ENCODE measurements at places on chromosomes 2 and 18.

DNA sequence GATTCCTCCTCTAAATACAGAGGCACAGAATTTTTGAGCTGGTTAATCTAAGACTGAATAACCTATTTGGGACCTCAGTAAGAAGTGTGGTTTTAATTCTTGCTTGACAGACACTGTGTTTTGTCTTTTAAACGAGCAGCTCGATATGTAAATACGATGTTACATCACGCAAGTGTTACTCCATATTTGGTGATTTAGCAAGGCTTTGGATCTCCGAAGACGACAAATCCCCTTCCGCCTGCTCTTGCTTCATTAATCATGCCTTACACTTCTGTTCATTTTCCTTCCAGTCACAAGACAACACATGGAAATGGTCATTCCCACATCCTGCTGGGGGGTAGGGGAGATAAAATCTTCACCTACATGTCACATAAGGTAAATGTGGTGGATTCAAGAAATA is 9.4 kb downstream of the BCL11A start:
- DNase-seq, result peak; percentile 93

DNA sequence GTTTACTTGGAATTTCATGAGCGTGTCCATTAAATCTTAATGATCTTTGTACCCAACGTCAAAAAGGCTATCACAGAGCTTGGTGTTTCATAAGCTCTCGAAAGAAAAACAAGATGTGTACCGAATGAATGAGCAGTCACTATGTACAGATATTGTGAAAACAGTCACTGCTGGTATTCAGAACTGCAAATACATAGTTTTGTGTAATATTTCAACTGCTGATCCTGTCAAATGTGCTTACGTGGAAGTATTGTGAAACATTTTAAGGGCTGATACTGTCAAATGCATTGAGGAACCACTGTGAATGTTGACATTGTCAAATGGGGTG is 184.2 kb upstream of the KLHL29 start:
- DNase-seq, result no peak

- no peak for DNase-seq
Measured at GRCh38 chr18:5543773-5544389, at the start of gene EPB41L3. Gene EPB41L3 (minus strand): TSS chr18:5543997. CDS start chr18:5489183, 54,814 bp downstream.

- no peak for DNase-seq
Measured at GRCh38 chr18:74478880-74479279, 17.3 kb upstream of the CNDP2 start.

DNA sequence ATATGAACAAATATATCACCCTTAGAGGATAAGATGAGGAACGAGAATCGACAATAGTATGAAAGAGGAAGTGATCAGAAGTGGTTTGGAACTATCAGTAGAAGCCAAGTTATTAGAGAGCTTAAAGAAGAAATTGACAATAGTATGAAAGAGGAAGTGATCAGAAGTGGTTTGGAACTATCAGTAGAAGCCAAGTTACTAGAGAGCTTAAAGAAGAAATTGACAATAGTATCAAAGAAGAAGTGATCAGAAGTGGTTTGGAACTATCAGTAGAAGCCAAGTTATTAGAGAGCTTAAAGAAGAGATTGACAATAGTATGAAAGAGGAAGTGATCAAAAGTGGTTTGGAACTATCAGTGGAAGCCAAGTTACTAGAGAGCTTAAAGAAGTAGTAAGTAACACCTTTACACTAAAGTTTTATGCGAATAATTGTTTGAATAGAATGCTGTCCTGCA is 175.5 kb downstream of the ZNF407 start:
- no peak for DNase-seq

GRCh38 chr2:64644458-64645382 is 9.0 kb downstream of the SERTAD2 start:
- no peak for DNase-seq

DNA sequence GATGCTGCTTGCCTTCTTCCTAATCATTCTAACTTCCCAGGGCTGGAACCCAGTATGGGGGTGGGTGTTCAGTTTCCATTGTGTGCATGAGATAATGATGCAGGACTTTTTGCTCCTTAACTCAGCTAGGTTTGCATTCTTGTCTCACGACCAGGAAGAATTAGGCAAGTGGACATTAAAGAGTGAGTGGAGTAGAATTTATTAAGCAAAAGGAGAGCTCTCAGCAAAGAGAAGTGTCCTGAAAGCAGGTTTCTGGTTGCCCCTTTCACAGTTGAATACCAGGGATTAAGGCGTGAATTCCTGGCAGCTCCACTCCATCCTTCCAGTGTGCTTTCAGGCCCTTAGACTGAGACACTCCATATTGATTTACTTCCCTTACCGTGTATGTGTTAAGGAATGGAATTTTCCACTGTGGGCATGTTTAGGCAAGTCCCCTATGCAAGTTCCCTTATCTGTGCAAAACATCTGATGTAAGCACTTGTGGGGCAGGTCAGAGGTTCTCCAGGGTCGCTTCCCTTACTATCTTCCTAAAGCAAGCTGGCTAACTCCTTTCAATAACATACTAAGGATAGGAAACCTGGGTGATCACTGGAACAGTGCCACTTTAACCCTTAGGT is 126.5 kb downstream of the GPR39 start:
- DNase-seq, result no peak

GRCh38 chr2:127655209-127656073 is 9.5 kb downstream of the GPR17 start:
- DNase-seq, result no peak

GRCh38 chr2:239328351-239329191 is 72.2 kb downstream of the HDAC4 start:
- peak; percentile 89 for DNase-seq

DNA sequence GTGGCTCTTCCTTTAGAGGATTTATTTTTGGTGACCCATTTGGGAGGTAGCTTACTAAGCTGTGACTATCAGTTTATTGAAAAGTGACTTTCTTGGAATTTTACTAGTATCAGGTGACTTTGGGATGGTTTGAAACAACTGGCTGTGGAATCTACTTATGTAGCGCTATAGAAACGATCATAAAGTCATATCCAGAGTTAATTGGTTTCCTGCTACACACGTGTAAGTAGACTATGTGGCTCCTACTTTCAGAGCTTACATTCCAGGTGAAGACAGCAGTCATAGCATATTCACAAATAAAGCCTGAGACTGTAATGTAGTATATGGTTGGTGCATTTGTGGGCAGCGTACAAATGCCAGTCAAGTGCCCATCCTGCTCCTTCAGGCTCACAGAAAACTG is 308.9 kb downstream of the ZNF521 start:
- DNase-seq, result no peak

DNA sequence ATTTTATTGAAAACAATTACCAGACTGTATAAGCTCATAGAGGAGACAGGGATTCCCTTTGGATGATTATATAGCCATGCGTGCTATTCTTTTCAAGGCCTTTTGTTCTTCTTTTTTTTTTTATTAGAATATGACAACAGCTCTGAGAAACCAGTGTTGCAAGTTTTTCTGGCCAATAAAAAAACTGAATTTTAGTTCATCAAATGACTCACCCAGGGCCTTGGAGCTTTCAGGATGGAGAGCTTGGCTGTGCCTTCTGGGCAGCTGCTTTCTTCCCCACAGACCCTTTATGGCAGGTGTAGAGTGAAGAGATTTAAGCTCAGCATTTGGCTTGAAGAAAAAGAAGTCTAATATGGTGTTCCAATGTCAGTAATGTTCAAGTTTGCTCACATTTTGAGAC is 497.9 kb upstream of the FANCL start:
- no peak for DNase-seq

DNA sequence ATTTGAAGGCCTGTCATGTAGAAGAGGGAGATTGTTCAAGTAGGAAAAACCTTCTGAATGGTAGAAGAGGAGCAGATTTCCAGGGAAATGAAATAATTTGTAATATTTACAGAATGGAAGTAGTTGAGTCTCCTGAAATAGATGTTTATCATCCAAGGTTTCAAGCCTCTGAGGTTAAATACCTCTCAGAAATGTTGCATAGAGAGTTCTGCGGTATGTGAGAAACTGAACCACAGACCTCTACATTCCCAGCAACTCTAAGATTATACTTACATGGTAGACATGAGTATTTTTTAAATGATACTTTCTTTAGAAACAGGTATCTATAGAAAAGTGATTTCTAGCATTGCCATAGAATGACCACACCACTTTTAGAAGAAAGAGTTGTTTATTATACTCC is 379.8 kb upstream of the FANCL start:
- no peak for DNase-seq

- no peak for DNase-seq
Measured at GRCh38 chr2:28676152-28676835, 75.3 kb upstream of the PPP1CB start.

DNA sequence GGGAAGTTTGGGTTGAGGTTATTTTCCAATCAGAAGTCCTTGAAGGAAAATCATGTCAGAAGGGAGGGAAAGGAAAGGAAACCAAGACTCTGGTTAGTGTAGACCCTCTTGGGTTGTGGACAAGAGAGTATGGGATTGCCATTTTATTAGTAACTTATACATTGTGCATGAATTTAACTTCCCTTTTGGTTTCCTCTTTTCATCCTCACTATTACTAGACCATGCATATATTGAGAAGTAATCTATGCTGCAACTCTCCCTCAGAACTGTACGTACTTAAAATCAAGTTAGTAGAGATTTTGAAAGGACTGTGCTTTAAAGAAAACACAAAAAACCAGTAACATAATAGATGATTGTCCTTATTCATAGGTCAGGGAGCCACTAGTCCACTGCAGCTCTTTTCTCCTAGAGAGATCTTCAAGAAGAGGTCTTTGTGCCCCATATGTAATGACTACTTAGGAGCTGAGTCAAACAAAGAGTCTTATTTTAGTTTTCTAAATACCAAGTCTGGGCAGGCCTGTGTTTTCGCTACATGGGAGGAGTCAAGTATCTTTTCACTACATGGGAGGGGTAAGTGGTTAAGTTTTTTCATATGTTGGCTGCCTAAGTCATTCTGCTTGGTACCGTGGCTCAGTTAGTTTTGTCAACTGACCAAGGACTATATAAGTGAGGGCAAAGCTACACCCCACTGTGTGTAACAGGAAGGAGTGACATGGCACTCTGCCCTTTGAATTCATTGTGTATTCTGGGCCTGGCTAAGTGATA is 25.2 kb upstream of the FAM117B start:
- no peak for DNase-seq

DNA sequence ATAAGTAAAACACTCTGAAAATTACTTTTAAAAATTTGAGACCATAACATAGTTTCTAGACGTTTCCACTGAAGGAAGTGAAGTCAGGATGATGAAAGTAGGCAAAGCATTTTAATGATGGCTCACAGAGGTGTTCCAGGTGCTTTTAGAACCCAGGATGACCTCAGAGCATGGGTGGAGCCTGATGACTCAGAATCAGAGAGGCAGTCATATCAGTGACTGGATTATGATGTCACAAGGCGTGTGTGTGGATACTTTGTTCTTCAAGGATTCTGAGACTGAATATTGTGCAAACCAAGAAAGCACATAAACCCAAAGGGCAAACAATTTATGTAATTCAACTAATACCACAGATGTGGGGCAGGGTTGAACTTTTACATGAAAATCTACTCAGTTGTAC is 208.0 kb upstream of the FBXO11 start:
- DNase-seq, result no peak

- no peak for DNase-seq
Measured at GRCh38 chr2:37583402-37583801, 88.0 kb downstream of the CDC42EP3 start.

DNA sequence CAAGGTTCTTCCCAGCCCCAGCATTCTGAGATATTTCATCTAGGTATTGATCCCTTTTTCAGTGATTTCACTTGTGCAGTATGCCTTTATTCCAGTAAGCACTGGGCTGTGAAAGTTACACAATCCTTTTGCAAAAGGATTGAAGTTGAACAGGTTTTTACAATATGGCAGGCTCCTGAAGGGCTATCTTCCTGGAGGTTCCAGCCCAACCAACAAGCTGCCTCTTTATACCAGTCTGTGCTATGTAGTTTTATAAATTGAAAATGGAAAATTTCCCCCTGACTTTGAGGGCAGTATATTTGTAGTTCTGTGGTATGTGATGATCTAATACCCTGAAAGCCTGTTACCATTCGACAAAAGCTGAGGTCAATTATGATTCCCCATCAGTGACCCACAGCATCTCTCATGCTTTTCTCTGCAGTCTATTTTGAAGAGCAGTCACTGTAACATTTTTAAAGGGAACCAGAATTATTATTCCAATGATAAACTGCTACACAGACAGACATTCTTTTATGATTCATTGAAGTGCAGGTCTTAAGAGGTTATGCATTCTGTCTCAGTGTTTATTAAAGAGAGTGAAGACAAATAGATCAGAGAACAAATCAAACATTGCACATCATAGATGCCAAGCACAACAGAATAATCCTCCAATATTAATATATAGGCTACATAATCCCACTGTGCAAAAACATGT is 35.2 kb upstream of the STPG4 start:
- no peak for DNase-seq

DNA sequence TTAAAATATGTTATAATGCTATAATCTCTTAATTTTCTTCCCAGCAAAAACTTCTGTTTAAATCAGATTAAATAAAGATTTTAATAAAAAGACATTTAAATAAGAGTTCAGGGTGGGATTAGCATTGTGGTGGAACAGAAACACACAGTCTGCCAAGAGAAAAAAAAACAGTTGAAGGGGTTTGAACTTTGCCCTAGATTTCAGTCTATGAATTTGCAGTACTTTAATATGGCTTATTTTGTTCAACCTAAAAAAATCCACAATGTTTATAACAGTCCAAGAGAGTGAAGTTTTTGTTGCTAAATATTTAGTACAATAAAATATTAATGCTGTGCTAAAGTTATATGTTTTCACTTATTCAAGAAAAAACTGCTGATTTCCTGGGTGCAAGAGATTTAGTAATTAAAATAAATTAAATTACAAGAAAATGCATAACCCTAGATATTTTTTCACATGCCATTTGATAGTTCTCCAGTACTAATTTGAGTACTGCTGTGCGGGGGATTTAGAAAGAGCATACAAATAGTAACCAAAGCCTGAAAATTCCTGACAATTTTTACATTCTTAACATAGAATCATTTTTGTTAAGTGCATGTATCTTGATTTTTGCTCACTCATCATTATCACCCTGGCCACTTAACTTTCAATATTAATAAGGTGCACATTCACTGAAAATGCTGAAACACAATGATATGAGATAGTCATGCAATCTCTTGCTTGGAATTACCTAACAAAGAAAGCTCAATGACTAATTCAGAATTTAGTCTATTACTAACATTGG is 52.6 kb downstream of the SLC40A1 start:
- no peak for DNase-seq

DNA sequence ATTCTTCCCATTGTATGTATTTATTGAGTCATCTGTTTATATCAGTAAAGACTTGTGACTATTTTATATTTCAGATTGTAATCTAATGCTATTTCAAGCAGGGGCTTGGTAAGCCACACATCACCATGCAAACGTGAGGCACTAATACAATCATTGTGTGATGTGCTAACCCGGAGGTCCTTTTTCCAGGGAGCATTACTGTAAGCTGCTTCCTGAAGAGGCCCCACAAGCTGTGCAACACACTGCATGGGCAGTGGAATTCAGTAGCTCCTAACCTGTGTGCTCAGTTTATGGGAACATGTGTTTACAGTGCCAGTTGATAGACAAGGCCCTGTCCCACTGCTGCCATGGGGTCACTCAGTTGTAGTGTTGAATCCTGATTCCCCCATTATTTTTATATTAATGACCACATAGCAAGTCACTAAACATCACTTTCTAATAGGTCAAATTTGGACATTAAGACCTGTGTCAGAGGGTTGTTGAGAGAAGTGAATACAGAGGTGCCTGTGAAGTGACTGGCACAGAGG is 162.9 kb downstream of the FHOD3 start:
- DNase-seq, result no peak
